ENCODE measurements at places on chromosomes 11 and 22.

GRCh38 chr22:17980638-17981051 is 43.7 kb downstream of the MICAL3 start:
- no peak for DNase-seq

- DNase-seq = no peak
These were observed 61.6 kb downstream of the SIK2 start for GRCh38 chr11:111663820-111664219.

DNA sequence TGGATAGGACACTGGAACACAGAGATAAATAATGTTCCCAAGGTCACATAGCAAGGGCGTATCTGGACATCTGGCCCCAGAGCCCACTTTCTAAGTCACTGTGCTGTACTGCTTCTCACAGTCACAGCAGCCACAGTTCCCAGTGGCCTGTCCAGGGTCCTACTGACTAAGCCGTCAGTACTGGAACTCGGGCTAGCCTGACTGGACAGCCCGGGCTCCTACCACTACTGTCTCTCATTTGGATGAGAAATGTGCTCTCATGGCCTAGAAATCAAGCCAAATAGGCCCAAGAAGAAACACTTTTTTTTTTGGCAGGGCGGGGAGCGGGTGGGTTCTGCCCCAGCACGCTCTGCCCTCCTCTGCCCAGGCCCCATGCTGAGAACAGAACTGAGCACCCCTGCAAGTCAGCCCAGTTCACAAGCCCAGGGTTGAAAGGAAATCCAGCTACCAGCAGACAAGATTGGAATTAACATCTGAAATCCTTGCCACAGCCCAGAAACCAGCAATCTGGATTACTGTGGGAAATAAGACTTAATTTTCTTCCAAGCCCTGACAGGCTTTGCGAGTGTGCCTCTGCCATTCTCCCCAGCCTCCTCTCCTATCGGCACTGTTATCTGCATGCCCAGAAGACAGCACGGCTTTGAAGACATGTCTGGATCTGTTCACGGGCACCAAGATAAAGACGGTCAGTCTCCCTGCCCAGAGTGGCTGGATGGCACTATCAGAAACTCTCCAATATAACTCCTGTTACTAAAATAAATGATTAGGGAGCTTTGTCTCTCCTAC is 182.9 kb upstream of the NCAM1 start:
- DNase-seq = no peak

GRCh38 chr11:20160425-20161229 is at the start of gene DBX1:
Gene DBX1 (minus strand): TSS chr11:20160475. CDS start chr11:20160324, 151 bp downstream.
- DNase-seq = no peak

DNA sequence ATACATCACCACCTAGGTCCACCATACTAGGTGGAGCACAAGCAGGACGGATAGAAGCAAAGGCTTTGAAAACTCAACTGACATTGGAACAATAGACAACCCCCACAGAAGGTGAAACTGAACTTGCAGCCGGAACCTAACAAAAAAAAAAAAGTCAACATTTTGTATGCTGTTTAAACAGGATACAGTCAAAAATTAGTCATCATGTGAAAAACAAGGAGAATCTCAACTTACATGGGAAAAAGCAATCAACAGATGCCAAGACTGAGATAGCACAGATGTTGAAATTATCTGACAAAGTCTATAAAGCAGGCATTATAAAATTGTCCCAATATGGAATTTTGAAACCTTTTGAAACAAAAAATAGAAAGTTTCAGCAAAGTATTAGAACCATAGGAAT is 123.8 kb downstream of the RAB38 start:
- no peak for DNase-seq

GRCh38 chr11:133981156-133981555 is 24.4 kb upstream of the IGSF9B start:
- DNase-seq = no peak

DNA sequence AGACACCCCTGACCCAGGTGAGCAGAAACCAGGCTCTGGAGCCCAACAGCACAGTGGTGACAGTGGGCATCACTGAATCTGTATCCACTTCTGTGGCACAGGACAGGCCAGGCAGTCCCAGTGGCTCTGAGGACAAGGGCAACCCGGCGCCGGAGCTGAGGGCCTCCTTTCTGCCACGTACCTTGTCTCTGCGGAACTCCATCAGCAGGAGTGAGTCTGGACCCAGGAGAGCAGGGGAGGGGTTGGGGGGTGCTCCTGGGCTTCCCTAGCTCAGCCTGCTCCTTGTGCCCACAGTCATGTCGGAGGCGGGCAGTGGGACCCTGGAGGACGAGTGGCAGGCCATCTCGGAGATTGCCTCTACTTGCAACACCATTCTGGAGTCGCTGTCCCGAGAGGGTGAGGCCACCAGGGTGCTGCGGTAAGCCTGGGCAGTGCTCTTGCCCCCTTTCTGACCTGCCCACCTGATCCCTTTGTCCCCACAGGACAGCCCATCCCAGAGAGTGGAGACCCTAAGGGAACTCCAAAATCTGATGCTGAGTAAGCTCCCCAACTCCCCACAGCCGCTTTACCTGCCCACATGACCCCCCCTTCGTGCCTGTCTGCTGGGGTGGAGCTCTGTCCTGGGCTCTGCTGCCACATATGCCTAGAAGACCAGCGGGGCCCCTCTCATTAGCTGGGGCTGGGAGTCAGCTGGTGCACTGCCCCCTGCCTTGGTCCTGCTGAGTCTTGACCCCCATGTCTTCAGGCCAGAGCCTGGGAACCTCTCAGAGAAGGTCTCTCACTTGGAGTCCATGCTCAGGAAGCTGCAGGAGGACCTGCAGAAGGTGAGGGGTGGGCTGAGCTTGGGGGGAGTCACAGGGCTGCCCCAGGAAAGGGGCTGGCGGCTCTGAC is 12.0 kb downstream of the SIPA1 start:
- no peak for DNase-seq

DNA sequence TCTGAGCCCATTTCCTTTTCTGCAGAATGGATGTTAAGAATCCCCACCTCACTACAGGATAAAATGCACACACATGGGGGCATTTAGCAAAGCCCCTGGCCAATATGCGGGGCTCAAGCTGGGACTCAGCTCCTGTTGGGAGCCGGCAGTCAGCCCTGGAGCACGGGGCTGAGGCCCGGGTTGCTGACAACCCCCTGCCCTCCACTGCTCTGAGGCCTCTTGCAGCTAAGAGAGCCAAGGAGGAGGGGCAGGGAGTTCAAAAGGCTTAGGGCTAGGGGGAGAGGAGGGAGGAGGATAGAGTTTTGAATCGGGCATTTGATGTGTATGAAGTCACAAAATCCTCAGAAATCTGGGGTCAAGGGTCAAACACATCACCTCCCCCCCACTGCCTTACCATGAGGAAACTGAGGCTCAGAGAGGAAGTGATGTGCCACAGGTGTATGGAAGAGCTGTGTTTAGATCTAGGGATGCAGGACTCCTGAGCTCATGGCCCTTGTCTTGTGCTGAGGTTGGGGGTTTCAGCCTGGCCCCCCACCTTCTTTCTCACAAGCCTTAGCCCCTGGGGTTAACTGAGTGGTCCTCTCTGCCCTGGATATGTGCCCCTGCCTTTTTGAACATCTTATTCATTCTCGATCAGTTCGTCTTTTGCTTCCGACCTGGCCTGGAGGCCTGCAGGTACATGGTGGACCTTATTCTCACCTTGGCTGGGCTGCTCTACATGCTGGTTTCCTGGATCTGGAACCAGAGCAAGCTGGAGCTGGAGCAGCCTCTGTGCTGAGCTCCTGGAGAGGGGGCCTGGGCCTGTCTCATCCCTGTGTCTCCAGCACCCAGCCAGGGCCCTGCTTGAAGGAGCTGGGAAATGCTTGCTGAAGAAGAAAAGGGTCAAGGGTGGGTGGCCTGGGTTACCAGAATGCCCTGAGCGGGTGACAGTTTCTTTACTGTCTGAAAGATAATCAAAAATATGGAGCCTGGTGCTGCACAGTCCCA is 80.3 kb downstream of the LRRC32 start:
- no peak for DNase-seq

DNA sequence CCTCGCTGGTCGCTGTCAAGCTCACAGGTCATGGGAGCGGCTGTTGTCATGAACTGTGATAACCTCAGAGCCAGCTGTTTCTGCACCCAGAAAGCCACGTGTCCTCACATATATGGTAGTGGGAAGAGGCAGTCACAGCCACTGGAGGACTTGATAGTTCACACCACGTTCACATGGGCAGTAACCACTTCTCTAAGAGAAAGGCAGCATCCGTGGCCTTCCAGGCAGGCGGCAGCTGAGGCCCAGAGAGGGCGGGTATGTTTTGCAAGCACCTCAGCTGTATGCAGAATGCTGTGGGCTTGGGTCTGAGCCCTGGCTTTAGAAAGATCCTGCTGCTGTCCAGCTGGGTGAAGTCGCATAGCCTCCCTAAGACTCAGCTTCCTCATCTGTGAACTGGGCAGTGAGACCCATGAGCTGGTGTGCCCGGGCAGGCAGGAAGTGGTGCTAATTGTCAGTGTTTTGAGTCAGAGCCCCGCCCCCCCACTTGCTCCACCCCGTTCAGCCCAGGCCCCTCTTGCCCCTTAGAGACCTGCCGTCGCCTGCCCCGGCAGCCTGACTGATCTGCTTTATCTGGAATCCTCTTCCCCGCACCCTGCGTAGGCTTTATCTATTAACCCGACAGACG is 13.3 kb downstream of the TTC38 start:
- peak; percentile 71 for DNase-seq

- DNase-seq = peak; percentile 94
These were observed 21.9 kb downstream of the IGSF9B start for GRCh38 chr11:133934599-133935550.

GRCh38 chr22:38802671-38803121 is 8.8 kb upstream of the DNAL4 start:
- no peak for DNase-seq

DNA sequence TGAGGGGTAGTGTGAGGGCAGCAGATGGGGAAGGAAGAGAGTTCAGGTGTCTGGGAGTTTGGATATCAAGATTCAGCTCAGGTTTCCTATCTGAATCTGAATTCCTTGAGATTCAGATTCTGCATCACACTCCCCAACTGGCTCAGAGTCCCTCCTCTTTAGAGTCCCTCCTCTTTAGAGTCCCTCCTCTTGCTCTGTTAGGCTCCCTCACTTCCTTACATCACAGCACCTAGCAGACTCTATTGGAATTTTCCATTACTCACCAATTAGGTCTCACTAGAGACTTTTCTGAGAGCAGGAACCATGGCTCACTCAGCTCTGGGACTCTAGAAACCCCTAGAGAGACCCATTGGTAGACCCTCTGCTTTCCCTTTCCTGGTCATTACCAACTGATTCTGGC is 303.4 kb upstream of the SYN3 start:
- no peak for DNase-seq

GRCh38 chr11:107778839-107779517 is 67.1 kb upstream of the SLN start:
- no peak for DNase-seq

DNA sequence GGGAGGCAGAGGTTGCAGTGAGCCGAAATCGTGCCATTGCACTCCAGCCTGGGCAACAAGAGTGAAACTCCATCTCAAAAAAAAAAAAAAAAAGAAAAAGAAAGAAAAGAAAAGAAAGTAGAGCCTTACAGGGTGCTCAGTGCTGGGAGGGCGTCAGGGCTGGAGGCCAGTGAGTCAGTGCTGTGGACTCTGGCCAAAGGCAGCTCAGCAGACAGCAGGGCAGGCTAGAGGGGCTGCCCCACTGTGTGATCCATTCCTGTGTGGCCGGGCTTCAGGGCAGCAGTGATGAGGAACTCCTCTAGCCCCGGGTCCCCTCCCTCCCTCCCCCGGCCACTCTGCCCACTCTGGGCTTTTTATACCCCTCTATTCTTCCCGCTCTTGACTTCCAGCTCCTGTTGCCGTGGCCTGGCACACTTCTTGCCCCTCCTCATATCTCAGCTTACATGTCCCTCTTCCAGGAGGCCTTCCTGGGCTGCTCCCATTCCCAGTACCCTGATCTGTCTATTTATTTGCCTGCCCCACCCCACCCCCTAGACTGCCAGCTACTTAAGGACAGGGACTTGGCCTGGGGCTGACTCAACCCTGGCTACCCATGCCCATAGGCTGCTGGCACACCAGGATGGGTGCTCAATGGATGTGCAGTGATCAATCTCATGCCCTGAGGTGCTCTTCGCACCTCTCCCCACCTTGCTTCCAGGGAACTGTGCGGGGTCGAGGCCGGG is 10.1 kb downstream of the SYT12 start:
- DNase-seq = peak; percentile 23

DNA sequence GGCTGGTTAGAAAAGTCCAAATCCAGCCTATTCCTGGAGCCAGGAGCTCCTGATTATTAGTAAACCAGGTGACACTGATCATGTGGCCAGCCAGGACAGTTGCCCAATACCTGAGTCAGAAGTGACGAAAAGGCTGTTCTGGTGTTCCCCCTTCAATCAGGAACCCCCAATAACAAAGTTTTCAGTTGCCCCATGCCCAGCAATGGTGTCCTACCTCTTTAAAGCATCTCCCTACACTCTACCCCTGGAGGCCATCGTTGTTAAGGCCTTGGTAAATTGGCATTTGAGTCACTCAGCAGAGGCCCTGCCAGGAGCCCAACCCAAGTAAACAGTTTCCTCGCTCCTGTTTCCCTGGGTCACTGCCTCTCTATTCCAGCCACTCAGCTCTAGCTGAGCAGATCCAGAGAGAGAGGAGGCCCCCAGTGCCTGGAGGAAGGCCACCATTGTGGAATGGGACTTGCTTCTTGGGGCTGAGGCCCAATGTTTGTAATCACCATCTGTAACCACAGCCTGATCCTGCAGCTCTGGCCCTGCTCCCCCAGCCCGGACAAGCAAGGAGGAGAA is 25.0 kb downstream of the ARHGAP1 start:
- DNase-seq = peak; percentile 70

DNA sequence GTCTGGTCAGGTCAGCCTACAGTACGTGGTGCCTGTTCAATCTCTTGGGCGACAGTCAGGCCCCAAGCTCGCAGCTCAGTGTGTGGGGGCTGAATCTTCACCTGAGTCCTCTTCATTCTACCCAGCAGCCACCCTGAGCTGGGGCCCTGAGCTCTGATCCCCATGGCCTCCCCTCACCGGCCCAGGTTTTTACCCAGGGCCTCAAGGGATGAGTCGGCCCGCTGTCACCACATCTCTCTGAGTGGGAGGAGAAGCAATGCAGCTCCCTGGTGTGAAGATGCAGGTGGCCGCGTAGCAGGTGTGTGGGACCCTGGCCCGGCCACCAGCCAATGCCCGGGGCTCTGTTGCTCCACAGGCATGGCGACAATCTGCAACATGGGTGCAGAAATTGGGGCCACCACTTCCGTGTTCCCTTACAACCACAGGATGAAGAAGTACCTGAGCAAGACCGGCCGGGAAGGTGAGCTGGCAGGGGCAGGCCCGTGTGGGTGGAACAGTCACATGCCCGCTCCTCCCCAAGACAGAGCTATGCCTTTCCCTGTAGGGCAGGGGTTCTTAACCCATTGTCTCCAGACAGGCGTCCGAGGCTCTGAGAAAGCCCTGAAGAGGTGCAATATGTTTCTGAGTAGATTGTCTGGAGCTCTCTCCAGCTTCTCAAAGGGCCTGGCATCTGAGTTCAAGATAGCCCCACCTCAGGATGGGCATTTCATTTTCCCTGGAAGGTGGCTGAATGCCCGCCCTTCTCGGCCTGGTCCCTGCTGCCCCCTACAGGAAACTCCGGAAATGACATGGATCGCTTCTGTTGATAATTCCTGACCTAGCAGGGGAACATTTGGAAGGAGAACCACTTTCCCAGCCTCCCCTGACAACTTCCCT is 26.9 kb downstream of the POLR3H start:
- DNase-seq = peak; percentile 82
